Natural killer cell treated with Interleukin-12 subunit alpha and Interleukin-12 subunit beta and Interleukin-15 and Interleukin-18, amount 100 ng/mL, for 72 hours (primary cell): ENCODE measurements at places on chromosomes 12 and 14.

DNA sequence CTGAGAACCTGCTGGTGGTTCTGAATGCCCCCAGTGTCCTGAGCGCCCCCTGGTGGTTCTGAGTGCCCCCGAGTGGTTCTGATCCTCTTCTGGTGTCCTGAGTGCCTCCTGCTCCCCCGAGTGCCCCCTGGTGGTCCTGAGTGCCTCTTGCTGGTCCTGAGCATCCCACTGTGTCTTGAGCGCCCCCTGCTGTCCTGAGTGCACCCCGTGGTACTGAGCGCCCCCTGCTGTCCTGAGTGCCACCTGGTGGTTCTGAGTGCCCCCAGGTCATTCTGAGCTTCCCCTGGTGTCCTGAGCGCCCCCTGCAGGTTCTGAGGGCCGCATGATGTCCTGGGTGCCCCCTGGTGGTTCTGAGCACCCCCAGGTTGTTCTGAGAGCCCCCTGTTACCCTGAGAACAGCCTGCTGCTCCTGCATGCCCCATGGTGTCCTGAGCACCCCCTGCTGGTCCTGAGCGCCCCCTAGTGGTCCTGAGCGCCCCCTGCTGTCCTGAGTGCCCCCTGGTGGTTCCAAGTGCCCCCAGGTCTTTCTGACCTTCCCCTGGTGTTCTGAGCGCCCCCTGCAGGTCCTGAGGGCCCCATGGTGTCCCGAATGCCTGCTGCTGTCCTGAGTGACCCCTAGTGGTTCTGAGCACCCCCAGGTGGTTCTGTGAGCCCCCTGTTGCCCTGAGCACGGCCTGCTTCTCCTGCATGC lies 1165.4 kb downstream of the TMEM121 start:
- DNase-seq = peak; percentile 76

DNA sequence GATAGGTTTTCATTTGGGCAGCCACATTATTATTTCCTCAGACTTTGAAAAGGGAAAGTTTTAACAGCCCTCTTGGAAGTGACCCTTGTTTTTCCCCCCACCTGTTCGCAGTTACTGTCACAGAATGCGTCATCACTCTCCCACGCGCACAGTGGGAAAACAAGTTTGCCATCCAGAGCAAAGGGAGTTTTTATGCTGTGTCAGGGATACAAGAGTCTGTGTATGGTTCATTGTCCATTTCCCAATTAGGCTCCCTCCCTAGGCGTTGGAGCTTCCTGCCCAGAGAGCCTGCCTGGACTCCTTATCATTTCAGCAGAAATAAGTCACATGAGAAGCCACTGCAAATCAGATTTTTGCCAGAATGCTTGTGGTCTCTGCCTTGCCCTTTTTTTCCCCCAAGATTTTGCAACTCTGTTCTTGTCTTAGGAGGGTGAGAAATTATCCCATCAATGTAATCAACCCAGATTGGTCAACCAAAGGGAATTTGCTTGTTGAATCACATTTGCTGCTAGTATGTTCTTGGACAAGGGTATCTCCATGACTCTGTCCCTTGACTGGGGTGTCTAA lies 104.1 kb downstream of the IGF1 start:
- DNase-seq = no peak

- DNase-seq = no peak
Observed at GRCh38 chr12:113151655-113152054, 2.1 kb downstream of the CFAP73 start.

- no peak for DNase-seq
Observed at GRCh38 chr12:110180591-110181005, 56.4 kb downstream of the IFT81 start.

GRCh38 chr14:41993687-41994086 lies 387.0 kb downstream of the LRFN5 start:
- no peak for DNase-seq

GRCh38 chr12:105365231-105365630 lies 34.7 kb downstream of the C12orf75 start:
- DNase-seq = no peak

GRCh38 chr14:69572841-69573135 lies 1.9 kb downstream of the CCDC177 start:
- no peak for DNase-seq

- no peak for DNase-seq
Observed at GRCh38 chr12:114294303-114294685, 111.7 kb downstream of the TBX5 start.

GRCh38 chr14:69858801-69859200 lies 20.4 kb upstream of the SMOC1 start:
- DNase-seq = no peak

DNA sequence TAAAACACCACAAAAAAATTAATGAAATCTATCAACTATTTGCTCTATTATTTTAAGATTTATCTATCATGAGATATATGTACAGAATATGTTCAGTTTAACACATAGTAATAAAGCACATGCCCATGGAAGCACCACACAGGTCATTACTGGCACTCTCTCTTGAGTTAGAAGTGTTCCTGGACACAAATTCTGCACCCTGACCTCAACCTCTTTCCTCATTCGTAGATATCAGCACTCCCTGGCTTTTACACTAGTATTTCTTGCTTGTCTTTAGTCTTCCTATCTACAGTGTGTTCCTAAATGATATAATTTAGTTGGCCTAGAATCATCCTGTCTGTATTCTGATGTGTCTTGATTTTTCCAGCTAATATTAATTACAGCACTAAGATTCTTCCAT lies 321.0 kb upstream of the SOX5 start:
- DNase-seq = no peak

DNA sequence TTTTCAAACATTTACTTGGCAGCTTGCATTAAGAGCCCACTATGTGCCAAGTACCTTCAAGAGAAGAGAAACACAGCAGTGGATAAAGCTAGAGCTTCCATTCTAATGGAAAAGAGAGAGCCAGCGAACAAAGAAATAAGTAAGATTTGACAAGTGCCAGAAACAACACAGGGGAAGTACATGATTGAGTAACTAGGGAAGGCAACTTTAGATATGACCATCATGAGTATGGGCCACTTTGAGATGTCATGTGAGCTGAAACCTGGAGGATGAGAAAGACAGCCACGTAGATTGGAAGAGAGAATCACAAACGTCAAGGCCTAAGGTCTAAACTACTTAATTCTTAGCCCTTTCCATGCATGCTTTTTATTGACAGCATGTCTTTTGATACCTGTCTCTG lies 121.4 kb downstream of the ITPR2 start:
- no peak for DNase-seq

DNA sequence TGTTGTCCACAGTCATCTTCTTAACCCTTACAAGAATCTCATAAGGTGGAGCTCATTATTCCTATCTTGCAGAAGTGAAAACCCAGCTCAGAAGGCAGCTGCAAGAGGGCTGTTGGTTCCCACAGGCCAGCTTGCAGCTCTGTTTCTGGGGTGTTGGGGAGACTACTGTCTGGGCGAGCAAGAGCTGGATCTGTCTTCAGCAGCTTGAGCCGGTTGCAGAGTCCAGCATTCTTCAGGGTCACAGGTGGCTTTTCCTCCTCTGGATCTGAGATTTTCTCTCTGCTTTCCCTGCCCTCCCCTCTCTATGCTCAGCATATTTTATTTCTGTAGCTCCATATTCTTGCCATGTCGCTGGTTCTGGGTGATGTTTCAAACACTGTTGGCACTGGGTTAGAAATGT lies 87.4 kb downstream of the PAPOLA start:
- no peak for DNase-seq

DNA sequence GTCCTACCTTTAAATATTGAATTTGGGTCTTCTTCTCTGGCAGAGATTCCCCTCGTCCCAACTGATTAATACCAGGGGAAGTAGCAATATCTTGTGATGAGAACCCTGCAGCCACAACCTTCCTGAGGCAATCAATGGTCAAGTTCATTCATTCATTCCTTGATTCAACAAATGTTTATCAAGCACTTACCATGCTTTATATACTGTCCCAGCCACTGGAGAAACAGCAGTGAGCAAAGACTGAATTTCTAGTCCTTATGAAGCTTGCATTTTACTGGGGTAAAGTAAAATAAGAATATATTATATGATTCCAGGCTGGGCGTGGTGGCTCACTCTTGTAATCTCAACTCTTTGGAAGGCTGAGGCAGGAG lies 300 bp upstream of the GIT2 start:
- no peak for DNase-seq

DNA sequence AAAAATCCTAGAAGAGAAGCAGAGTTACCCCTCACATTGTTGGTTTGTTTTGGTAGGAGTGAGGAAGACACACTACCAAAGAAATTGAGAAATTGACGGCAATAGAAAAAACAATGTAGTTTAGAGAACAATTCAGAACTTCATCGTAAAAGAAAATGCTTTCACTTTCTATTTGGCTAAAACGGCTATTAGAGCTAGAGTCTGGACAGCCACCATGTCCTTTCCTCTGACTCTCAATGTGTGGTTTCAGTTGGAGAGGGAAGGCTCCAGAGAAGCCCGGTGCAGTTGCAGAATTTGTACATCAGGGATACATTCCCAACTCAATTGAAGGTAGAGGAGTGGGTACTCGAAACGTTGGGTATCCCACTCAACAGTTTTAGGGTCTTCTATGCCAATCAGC lies 535.3 kb downstream of the GALC start:
- no peak for DNase-seq

DNA sequence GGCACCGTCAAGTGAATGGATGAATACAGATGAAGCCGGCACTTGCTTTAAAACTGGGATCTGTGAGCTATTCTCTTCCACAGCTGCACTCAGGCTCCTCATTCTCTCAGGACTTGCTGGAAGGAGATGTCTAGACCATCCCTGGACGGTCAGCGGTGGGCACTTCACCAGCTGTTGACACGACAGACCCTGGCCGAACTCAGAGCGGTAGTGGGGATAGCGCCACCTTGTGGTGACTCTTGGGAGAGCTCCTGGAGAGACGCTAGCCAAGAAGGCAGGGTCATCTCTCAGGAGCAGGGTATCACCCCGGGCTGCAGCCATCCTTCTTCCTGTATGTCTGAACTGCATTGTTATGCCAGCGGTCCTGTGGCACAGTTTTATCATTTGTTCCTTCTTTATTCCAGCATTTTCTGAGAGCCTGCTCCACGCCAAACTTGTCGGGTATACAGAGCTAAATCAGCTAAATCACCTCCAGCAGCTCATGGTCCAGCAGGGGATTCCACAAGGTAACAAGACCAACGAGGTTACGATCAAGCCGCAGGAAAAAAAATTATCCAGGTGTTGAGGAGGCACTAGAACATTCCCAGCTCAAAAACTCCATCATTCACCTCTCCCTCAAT lies 10.0 kb downstream of the WNT1 start:
- DNase-seq = peak; percentile 74

GRCh38 chr12:98243190-98243589 lies 272.2 kb upstream of the TMPO start:
- no peak for DNase-seq

DNA sequence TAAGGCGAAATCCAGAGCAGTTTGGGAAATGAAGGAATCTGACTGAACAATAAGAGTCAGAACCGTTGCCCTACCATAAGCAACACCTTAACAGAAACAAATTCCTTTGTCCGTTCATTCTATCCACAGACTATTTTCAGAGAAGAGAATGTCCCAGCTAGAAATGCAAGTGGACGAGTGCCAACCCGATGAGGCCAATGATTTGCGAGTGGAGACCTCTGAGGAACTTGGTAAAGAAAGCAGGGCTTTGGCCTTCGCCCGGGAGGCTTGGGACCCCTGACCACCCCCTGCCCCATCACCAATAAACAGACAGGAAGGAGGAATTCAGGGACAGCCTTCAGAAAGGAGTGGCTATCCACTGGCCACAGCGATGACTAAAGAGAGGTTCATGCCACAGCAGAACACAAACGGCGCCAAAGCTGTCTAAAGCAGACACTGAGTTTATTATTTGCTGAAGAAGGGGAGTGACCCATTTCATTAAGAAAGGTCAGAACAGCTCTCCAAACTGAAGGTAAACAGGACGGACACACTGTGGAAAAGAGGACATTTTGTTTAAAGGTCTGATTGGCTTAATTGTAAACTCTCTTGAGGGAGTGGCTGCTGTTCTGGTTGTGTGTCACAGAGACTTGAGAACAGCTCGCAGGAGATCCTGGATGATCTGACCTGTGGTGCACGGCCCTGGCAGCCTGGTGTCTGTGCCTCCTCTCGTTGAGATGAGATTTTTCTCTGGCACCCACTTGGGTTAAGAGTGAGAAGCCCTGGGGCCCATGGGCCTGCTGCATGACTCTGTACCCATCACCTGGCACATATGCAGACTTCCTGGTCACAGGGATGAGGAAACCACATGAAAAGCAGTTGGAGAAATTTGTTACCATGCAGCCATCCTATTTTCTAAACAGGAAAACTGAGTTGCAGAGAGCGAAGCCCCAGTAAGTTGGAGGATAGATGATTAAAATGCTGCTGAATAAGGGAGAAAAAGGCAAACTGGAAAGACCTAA lies 142.0 kb upstream of the PZP start:
- DNase-seq = no peak

DNA sequence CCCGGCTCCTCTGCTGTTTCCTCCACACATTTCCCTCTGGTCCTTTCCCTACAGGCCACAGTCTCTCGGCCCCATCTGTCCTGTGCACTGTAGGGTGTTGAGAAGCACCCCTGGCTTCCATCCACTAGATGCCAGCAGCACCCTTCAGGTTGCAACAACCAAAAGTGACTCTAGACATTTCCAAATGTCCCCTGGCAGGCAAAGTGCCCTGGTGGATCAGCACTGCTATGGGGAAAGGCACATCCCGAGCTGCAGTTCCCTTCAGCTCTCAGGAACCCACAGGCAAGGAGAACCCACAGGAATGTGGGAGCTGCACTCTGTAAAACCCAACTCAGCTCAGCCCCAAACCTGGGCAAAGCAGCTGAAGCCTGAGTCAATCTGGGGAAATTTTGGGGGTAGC lies 77.0 kb downstream of the RBM19 start:
- DNase-seq = peak; percentile 10

GRCh38 chr12:4145990-4146859 lies 127.3 kb upstream of the CCND2 start:
- peak; percentile 82 for DNase-seq

GRCh38 chr12:97169889-97170567 lies 263.0 kb downstream of the NEDD1 start:
- no peak for DNase-seq

DNA sequence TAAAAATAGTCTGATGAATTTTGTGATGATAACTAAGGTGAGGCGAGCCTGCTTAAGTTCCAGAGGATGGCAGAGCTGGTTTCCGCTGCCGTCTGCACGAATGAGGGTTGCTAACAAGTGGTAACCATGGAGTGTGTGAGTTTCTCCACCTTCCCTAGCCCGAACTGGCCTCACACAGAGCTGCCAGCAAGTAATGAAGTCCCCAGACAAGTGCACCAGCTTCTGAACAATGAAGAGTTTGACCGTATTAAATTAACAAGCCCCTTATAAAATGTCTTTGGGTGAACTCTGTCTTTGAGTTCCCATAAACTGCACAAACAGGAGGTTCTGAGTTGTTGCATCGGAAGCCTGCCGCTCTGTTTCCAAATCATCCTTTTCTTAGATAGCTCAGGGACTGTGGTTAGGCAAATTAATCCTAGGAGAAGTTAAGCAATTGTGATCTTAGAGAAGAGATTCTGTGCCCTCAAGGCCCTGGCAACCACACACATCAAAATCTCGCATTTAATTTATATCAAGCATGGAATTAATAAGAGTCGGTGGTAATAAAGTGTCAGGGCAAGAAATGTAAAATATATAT lies 274.1 kb upstream of the DAAM1 start:
- DNase-seq = no peak

- DNase-seq = no peak
Observed at GRCh38 chr12:131784909-131785762, 43.1 kb upstream of the MMP17 start.
